ENCODE measurements at places on chromosomes 12 and 14.

DNA sequence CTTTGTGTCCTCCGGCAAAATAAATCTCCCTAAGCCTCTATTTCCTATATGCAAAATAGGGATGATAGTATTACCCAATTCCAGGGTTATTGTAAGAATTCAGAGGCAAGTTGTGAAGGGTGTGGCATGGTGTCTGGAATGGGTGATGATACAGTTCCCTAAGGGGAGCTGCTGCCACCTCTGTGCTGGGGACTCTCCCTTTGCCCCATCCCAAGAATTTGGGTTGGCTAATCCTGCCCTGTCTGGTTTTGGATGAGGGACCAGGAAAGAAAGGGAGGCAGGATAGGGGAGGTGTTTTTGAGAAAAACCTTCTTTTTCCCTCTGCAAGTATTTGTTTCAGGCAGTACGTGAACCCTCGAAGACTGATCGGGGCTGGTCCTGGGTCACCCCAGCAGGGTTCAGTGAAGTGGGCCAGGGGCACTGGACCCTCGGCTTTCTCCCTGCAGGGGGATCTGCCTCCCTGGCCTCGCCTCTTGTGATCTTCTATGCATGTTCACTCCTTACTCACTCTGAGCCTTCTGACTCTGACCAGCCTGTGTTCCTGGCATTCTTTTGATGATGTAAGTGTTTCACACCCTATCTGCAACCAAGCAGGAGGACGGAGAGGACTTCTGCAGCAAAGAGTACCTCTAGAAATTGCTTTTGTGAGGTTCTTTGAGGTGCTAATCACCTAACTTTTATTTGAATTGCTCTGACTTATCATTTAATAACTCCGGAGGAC is 60.8 kb downstream of the RASSF3 start:
- DNase-seq: no peak

GRCh38 chr12:9001233-9001632 is 11.9 kb downstream of the KLRG1 start:
- no peak for DNase-seq

GRCh38 chr12:11460343-11461023 is 65.1 kb upstream of the PRB2 start:
- no peak for DNase-seq

- no peak for DNase-seq
Observed at GRCh38 chr14:52333823-52334657, 19.9 kb downstream of the PTGER2 start.

- DNase-seq: no peak
Observed at GRCh38 chr14:64683264-64683663, 21.0 kb upstream of the PLEKHG3 start.

DNA sequence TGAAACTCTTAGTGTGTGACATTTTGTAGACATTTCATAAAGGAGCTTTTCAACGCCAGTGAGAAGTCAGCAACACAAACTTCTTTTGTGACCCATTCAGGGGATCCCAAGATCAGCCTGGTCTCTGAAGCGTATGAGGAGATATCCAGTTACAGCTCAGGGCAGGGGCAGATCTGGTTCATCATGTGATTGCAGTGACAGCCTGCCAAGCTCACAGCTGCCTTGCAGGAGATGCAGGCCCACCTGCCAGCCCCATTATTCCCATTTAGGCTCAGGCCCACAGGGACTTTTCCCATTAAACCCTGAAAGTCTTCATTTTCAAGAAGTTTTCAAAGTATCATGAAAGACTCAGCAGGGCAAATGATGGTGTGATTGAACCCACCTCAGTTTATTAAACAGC is 38.3 kb downstream of the SRGAP1 start:
- no peak for DNase-seq

GRCh38 chr14:101950100-101950499 is 14.3 kb upstream of the DYNC1H1 start:
- no peak for DNase-seq

GRCh38 chr12:110039085-110039807 is 9.1 kb downstream of the C12orf76 start:
- DNase-seq: peak; percentile 91

DNA sequence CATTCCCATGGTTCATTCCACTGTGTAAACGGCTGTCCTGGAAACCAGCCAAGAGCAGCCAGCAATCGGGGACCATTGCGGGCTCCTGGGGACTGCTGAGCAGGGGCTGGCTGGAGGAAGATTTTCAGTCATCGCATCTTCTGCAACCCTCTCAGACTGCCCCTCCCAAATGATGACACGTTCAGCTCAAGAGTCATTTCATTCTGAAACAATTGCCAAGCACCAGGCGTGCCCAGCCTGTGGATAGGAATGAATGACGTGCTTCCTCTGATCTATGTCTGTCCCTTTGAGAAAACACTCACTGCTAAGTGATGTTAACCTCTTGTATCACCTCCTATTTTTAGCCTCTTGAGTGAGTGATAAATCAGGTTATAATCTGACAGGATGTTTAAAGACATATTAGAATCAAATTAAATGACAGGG is 62.0 kb downstream of the NDUFA12 start:
- peak; percentile 59 for DNase-seq

- no peak for DNase-seq
Observed at GRCh38 chr14:104361921-104362681, 217.5 kb upstream of the C14orf180 start.

DNA sequence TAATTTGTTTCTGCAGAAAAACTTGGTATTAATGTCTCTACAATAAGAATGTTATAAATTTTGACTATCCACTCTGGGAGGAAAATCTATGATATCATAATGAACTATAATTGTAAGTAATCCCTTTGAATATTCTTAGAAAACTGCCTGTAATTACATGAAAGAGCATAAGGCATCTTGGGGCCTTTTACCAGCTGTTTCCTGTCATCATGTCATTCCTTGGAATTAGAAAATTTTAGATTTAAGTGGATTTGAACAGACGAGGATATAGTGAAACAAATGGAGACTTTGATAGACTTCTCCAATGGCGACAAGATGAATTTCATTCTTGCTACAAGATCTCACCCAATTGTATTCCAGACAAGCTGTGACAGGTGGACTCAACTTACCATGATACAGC is 423.4 kb upstream of the FLRT2 start:
- DNase-seq: no peak

DNA sequence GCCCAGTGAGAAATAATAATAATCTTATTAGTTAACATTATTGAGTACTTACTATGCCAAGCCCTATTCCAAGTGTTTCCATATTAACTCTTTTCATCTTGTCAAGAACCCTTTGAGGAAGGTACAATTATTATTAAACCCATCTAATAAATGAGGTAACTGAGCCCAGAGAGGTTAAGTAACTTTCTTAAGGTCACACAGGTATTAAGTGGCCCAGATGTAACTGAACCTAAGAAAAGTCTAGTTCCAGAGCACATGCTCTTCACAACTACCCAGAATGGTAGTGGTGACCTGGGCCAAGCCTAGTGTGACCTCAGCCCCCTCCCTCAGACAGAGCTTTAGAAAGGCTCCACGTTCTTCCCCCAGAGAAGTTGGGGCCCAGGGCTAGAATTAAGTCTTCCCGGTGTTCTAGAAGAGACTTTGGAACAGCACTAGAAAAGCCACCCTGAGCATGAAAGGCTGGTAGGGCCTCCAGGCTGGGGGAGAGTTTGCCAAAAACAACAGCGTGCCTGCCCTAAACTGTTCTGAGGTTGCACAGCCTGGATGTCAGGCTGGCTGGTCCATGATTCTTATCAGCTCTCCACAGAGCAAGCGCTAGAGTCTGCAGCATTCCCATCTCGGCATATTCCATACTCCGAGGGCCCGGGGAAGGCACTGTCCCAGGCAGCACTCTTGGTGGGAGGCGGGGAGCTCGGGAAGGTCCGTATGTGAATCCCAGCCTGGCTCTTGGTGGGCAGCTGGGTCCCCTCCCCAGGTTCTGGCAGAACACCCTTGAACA is 41.3 kb upstream of the CTDSP2 start:
- DNase-seq: no peak

DNA sequence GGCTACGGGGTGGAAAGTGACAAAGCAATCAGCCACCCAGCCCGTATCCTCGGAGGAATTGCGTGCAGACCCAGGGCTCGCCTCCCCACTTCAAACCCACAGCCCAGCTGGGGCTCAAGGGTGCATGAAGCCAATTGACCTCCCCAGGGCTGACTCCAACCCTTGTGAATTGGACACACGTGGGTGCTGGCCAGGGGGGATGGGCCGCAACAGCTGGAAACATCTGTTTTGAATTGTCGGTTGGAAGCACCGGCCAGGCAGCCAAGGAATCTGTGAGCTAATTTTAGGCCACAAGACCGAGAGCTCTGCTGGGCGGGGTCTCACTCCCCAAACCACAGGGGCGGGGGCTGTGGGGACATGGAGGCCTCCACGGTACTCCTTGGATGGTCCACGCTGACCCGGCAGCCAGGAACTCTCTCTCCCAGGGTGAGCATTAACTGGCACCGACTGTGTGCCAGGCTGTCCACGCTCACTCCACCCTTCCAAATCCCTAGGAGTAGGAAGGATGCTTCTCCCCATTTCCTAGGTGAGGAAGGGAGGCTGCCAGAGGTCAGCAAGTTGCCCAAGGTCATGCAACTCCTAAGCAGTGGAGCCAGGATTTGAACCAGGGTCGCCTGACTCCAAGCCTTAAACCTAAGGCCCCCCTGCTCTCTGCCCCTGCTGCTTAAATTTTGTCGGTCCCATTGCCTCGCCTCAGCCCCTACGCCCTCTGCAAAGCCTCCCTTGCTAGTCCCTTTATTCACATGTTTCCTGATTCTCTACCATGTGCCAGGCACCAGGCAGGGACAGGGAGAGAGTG is 11.9 kb upstream of the TMEM119 start:
- peak; percentile 23 for DNase-seq

- no peak for DNase-seq
Observed at GRCh38 chr14:81042438-81042837, 87.0 kb downstream of the TSHR start.

DNA sequence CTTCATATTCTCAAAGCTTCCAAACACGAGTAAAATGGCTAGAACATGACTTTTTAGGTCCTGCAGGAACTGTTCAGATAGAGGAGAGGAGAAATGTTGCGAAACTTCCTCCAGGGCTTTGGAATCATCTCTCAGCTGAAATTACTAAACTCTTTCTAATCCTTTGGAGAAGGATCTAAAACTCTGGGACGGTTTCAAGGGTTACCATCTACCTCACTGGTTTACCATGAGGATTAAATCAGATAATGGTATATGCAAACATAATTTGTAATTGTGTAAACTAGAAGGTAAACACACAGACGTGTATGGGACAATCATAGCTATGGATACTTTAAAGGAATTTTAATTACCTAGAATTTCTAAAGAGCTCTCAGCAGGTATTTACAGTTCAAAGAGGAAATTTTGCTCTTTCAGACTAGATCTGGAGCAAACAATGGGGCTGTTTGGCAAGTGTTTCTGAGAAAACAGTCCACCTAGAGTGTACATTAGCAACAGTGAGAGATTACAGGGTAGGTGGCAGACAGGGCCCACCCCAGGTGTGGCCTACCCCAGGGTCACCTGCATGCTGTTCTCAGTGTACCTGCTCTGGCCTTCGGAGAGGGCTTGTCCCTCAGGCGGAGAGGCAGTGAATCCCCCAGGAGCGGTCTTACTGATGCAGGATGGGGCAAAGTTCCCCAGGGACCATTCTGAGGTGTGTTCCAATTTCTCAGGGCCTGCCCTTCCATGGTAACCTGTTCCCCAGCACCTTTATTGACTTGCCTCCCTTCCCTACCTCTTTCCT is 124.7 kb upstream of the MAX start:
- no peak for DNase-seq

- no peak for DNase-seq
Observed at GRCh38 chr14:88322504-88323085, 474 bp downstream of the KCNK10 start.

DNA sequence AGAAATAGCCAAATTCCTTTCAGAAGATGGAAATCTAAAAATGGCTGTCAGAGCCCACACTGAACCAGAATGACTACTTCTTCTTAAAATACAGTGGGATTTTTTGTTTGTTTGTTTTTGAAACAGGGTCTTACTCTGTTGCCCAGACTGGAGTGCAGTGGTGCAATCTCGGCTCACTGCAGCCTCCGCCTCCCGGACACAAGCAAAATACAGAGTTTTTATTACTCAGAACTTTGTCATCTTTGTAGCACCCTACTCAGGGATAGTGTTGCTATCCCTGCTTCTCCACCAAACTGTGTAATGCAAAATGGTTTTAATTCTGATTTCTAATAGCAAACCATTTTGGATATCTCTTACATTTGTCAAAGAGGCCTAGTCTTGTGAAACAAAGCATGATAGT is 16.4 kb downstream of the ZNF410 start:
- no peak for DNase-seq

DNA sequence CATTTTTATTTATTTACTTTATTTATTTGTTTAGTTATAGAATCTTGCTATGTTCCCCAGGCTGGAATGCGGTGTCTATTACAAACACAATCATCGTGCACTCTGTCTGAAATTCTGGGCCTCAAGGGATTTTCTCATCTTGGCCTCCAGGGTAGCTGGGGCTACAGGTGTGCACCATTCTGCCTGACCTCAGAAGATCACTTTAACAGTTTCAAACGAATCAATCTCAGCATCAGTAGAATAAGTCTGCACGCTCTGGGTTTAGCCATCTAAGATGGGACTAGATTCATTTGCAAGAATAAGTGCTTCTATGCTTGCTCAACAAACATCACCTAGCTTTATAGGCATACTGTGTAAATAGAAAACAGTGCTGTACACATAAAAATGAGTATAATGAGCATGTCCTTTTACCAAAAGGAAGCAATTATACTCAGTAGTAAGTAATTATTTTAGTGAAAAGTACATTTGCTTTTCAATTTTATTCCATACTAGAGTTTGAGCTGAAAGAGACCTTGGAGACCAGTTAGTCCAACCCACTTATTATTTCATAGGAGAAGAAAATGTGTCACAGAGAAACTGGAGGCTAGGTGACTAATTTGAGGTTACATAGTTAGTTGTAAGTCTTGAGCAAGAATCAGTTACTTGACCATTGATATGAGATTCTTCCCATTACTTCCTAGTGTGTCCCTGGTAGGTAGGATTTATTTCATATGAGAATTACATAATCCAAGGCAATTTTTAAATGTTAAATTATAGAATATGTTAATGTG is 456.5 kb upstream of the LMO3 start:
- no peak for DNase-seq

- DNase-seq: no peak
Observed at GRCh38 chr14:29521526-29522137, 406.0 kb downstream of the PRKD1 start.

DNA sequence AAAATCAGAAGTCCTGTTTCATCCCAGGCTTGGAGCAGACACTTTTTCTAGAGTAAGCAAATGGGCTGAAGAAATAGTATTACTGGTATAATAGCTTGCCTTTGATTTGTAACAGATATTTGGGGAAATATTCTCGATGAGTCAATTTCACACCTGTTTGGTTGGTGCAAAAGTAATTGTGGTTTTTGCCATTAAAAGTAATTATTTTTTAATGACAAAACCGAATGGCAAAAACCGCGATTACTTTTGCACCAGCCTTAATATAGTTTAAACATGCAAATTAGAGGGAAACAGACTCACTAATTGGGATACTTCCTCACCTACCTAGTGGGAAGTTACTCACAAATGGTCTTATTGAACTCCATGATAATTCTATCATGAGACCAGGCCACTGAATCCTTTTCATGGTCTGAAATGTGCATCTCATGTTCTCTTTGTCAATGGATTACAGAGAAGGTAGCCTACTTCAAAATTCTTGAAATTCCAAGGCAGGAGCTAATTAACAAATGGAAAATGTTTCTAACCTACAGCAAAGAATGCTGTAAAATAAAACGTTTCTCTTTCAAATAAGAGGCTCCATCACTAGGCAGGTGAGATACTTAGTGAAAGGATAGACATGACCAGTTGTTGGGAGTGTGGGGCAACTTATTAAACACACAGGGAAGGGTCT is 391.3 kb downstream of the EMP1 start:
- DNase-seq: no peak
